ENCODE measurements at places on chromosomes 13 and 19.
A peak's percentile ranks its signal among the peaks of the same experiment; 100 is the strongest.

DNA sequence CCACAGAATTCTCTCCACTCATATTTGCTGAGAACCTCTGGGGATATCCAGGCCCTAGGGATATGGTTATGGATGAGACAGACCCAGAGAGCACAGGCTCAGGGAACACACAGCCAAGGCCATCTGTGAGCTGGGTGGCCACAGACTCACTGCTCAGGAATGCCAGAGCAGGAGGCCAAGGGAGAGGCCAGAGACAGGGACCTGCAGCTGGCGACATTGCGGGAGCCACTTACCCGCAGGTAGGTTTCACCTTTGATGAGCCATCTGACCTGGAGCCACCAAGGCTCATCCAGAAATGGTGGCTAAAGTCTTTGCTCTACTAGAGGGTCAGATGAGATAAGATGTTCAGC, 29.4 kb downstream of the CCNE1 start:
- DNase-seq: no peak

GRCh38 chr13:107205318-107206104, 637.6 kb upstream of the ARGLU1 start:
- peak; percentile 70 for DNase-seq

GRCh38 chr13:87123987-87124784, 547.0 kb upstream of the SLITRK5 start:
- DNase-seq: no peak

GRCh38 chr19:17762505-17763229, 11.4 kb downstream of the FCHO1 start:
- no peak for DNase-seq

- DNase-seq: no peak
Measured at GRCh38 chr19:12821761-12822160, 12.6 kb downstream of the RTBDN start.
